ENCODE measurements at places on chromosomes 3 and 15.

- no peak for DNase-seq
Measured at GRCh38 chr3:120852412-120852811, 55.6 kb upstream of the STXBP5L start.

DNA sequence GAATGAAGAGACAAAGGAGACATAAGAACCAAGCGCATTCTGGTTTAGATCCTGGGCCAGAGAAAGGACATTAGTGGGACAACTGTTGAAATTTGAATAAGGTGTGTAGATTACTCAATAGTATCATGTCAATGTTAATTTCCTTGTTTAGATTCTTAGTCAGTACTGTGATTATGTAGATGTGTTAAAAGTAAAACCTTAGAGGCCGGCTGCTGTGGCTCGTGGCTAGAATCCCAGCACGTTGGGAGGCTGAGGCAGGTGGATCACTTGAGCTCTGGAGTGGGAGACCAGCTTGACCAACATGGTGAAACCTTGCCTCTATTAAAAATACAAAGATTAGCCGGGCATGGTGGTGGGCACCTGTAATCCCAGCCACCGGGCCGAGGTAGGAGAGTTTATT, 26.7 kb downstream of the CYP8B1 start:
- DNase-seq = no peak

DNA sequence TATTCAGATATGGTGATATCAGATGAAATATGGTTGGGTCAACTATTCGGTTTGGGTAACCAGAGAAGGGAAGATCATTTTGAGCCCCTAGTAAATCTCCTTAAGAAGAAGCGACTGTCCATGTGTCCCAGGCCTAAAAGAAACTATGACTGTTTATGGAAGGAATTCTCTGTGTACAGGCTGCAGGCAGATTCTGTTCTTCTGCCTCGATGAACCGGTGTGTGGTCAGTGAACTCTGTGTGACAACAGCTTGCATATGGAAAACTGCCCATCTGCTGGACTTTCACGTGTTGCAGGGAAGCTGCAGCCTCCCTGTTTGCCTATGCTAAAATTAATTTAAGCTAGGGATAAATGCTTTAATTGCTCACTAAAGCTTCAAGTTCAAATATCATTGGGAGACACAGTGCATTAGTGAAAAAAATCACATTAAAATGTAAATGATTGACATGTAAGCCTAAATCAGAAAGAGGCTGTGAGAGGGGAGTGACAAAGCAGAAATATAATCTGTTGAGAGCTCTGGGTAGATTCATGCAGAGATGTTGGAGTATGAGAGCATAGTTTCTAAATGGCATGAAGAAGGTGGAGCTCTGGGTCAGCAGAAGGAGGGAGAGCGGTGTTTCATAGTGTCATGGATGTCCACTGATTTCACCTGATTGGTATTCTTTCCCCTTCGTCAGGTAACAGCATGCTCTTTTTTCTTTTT, 65.4 kb upstream of the PFN2 start:
- DNase-seq = no peak

DNA sequence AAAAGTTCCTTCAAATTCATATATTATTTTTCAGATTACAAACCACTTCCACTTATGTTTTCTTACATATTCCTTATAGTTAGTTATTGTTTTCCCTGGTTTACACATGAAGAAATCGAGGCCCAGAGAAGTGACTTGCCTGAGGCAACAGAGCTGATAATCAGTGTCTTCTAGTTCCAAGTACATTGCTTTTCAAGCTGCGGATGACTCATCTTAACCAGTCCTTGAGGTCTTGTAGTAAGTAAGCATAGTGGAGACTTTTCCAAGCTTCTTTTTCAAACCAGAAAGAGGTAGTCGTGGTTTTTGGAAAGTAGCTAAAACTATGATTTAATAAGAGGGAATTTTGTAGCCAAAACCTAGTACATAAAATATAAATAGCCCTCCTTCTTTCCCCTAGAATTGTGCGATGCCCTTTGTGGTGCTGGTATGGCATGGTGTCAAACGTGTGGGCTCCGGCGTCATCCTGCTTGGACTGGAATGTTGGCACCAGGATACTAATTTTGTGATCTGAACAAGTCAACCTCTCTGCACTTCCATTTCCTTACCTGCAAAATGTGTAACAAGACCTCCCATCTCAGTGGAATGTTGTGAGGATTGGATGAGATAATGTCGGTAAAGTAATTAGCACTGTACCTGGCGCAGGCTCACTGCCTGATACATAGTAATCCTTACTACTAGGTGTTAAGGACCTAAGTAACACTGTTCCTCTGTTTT, 19.0 kb upstream of the DLG1 start:
- DNase-seq = no peak

DNA sequence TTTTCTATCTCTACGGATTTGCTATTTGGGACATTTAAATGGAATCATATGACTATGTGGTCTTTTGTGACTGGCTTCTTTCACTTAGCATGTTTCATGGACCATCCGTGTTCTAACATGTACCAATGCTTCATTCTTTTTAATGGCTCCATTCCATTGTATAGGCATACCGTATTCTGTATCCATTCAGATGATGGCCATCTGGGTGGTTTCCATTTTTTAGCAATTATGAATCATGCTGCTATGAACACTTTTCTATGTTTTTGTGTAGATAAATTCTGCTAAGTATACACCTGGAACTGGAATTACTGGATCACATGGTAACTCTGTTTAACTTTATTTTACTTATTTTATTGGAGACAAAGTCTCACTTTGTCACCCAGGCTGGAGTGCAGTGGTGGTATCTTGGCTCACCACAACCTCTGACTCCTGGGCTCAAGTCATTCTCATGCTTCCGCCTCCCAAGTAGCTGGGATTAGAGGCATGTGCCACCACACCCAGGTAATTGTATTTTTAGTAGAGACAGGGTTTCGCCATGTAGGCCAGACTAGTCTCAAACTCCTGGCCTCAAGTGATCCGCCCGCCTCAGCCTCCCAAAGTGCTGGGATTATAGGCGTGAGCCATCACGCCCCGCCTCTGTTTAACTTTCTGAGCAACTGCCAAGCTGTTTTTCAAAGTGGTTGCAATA, 13.4 kb downstream of the UBP1 start:
- DNase-seq = no peak

GRCh38 chr3:140736863-140737460, 59.1 kb downstream of the TRIM42 start:
- no peak for DNase-seq

GRCh38 chr15:31215490-31216214, 111.0 kb upstream of the KLF13 start:
- DNase-seq = peak; percentile 75

GRCh38 chr3:66504850-66505641, 4.2 kb upstream of the LRIG1 start:
- DNase-seq = no peak

DNA sequence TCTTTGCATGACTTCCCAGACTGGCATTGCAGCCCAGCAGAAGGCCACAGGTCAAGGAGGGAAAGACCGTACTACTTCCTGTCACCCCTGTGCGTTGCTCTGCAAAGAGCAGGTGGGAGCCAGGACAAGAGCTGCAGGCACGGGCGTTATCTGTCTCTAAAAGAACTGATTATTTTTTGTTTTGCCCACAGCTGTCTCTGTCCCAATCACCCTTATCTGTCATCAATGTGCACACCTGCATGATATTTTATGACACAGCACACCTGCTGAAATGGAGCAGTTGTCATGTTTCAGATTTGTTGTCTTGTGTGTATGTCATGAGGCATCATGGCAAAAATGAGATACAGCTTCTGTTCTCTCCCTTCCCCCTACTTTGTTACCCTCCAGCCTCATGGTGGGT, 58.8 kb downstream of the SLCO3A1 start:
- DNase-seq = no peak

DNA sequence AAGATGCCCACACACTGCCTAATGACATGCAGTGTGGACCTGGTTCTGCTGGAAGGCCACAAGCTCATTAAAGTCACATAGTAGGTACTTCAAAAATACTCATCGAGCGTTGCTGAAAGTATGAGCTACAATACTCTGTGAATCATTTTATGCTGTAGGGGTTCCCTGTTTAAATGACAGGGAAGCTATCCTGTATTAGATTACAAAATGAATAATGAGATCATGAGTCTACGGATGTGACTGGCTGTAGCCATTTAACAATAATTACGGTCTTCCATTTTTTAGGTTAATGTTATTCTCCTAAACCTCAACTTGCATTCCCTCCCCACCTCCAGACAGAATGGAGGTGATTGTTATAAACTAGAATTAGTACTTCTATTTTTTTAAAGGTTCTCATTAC, 128.2 kb upstream of the FAM3D start:
- no peak for DNase-seq

DNA sequence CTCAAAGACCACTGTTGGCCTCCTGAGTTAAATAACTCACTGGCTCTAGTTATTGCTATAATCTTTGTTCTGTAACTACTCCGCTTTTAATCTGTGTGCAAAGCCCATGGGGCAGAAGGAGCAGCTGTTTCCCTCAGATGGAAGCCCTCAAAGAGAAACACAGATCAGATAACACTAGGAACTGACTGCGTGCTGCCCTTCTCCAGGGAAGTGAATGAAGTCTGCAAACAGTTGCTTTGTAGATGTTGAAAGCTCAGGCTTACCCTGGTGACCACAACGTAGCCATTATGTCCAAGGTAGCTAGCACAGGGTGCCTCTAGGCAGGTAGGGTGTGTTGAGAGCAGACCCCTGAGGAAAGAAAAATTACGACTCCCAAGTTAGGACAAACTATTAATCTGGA, 152.3 kb upstream of the STAC start:
- no peak for DNase-seq

GRCh38 chr15:47427463-47427862, 289.8 kb upstream of the SEMA6D start:
- no peak for DNase-seq

- DNase-seq = no peak
Measured at GRCh38 chr3:89000886-89001285, 106.5 kb upstream of the EPHA3 start.

- DNase-seq = no peak
Measured at GRCh38 chr15:45630917-45631691, 3.7 kb upstream of the SQOR start.

DNA sequence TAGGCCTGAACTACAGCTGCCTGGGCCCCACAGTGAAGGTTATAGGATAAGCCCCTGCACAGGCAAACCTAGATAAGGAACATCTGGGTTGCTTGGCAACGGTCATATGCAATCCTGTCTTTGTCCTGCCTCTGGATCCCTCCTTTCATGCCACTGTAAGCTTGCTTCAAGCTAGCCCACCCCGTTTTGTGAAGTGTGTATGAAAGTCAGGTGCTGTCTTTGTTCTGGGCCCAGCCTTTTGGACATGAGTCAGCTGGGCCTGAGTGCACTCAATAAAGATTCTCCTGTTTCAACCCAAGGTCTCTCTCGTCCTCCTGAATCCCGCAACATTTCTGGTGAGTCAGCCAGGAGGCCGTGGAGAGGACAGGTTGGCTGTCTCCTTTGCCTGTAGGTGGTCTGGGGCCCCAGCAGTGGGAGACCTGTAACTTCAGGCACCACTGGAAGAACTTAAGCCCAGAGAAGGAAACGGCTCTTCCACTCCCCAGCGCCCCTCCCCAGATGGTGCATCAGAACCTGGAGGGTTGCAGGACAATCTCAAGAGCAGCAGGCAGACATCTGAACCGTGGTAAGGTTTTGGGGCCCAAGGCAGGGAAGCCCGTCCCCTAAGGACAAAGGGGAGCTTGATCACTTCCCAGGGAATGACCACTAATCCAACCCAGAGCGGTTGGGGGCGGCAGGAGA, 8.3 kb upstream of the SLC9C1 start:
- no peak for DNase-seq

DNA sequence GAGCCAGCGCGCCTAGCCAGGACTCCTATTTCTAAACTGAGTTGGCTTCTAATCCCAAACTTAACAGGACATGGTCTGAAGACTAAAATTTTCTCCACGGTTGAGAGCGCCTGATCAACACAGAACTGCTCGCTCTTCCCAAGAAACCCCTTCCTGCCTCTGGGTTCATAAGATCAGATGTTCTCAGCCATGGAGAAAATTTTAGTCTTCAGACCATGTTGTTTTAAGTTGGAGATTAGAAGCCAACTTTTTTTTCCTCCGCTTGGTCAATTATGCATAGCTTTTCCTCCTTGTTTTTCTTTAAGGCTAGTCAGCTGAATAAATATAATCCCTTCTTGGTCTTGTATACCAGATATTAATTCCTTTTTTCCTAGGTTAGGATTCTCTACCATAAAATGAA, 356.6 kb upstream of the ADAMTS9 start:
- no peak for DNase-seq

DNA sequence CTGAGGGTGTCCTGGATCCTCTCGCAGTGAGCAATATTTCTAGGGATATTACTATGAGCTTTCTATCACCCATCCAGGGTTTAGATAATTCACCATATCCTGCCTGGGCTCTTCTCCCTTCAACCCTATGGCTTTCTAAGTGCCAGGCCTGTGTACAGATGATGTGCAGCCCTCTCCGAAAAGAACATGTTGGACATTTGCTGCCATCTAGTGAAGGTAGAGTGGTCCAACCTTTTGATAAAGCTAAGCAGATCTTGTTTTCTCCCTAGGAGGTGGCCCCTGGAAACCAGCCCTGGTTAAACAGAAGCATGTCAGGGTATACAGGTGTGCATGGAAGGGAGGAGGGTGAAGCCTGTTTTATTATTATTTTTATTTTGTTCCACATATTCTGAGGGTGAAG, 27.9 kb upstream of the SCN10A start:
- no peak for DNase-seq

DNA sequence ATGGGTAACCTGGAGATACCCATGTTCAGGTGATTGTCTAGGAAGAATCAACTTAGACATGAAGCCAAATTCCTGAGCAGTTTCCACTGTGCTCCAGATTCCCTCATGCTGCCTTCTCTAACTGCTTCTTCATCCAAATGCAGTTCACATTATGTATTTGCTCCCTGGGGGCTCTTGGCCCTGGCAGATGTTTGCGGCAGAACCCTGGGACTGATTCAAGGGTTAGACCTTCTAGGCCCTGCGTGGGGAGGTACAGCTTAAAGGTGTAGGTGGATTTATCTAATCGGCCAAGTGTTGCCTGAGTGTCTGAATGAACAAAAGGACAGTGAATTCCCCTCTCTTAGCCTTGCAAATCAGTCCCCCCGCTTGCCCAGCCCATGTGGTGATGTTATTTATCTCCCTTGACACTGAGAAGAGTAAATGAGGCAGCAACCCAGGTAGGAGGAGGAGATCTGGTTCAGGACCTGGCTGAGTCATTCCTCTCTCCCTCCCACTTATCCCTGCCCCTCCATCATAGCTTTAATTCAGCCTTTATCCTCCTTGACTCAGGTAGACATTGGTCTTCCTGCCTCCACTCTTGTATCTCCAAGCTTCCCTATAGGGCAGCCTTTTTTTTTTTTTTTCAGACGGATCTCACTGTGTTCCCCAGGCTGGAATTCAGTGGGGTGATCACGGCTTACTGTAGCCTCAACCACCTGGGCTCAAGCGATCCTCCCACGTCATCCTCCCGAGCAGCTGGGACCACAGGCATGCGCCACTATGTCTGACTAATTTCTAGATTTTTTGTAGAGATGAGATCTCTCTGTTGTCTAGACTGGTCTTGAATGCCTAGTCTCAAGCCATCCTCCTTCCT, 54.8 kb downstream of the MAGEF1 start:
- DNase-seq = no peak

All from activated T-helper 9 cell treated with anti-CD3 and anti-CD28 coated beads, Interleukin-2, amount 50 U/mL, for 16 hours (primary cell).